ENCODE measurements at places on chromosomes 5 and 9.

GRCh38 chr5:42965934-42966333 lies 74.2 kb downstream of the ANXA2R start:
- no peak for DNase-seq

DNA sequence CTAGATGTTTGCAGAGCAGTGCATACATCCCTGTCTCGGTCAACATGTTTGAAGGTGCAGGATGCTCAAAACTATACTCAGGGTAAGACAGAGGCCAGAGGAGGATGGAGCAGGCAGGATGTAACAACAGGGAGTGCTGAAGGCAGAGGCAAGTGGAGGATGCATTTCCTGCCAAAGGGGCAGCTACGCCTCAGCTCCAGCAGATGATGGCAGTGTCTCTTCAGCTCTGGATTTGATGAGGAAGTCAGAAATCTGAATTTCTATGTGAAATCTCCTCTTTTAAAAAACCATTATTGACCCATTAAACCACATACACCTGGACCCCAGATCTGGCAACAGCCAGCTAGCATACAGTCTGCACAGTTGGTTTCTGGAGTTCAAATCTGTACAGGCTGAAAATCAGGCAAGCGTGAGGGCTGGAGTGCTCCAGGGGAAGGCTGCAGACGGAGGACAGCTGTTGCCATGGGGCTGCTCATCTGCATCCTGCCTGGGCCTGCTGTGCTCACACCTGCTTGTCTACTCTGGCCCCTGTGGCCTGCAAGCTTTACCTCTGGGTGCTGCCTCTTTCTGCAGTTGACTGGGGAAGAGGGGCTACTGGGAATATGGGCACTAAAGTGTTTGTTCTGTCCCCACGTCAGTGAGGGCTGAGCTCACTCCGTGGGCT lies 152.9 kb upstream of the SLC28A3 start:
- DNase-seq, result no peak

GRCh38 chr9:107018861-107019545 lies 156.0 kb downstream of the ZNF462 start:
- DNase-seq, result peak; percentile 35

DNA sequence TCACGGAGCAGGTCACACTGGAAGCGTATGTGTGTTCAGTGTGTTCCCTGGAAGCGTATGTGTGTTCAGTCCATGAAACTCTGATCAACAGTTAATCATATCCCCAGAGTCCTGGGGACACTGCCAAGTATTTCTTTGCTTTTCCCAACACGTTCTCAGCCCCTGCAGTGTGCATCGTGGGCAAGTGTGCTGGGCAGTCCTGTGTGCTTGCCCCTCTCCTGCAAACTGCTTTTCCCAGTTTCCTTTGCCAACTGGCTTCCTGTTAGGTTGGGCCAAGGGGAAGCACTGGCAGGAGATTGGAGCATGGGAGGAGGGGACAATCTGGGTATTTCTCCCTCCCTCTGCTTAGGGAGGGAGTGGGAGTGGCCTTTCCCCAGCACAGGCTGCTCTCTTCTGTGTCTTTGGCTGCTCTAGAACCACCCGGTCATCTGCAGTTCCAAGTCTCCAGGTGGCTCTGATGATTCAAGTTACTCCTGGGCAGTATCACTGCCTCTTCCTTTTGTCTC lies 36.8 kb upstream of the NEK6 start:
- DNase-seq, result peak; percentile 5

GRCh38 chr5:180157866-180158265 lies 51.1 kb downstream of the RASGEF1C start:
- DNase-seq, result no peak

DNA sequence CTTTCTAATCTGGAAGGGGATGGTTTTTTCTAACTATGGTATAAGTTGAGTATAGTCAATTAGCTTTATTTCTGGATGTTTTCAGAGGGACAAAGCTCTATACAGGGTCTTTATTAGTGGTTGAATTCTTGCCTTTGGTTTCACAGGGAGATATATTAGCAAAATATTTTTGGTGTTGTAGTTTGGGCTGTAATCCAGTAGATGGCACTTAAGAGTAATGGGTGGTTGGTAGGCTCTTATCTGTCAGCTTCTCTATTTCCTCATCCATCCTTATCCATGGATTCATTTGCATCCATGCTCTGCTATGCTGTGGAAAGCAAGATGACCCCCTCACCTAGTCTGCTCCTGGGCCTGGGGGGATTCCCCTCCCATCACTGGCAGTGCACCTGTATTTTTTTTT lies 363.6 kb upstream of the CYLC2 start:
- peak; percentile 25 for DNase-seq

GRCh38 chr5:149646564-149646963 lies 65.3 kb downstream of the ARHGEF37 start:
- DNase-seq, result peak; percentile 20

- no peak for DNase-seq
Observed at GRCh38 chr5:166991601-166992000, 1299.8 kb upstream of the WWC1 start.

- DNase-seq, result no peak
Observed at GRCh38 chr5:143946837-143947236, 134.9 kb downstream of the HMHB1 start.

- DNase-seq, result no peak
Observed at GRCh38 chr5:139700711-139701055, 52.5 kb downstream of the CXXC5 start.

DNA sequence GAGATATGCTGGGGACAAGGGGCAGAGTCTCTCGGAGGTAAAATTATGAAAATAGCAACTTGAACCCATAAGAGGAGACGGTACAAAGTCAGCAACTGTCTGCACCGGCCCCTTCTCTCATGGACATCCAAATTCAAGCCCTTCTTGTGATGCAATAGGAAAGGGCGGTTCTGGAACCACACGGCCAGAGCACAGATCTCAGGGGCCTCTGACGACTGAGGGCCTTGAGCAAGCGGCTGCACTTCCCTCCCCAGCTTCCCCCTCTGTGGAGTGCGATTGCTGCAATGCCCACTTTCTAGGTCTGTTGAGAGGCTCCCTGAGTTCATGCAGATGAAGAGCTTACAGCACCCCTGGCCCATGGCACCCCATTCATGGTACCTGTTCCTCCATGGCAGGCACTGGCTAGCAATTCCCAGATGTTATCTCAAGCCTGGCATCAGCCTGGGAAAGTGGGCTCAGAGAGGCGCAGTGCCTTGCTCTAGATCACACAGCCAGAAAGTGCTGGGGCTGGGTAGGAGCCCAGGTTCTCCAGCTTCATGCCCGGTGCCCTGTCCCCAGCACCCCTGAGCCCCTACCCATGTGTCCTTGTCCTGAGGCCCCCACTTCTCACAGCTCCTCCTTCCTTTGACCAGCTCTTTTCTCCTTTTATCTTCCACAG lies 17.7 kb upstream of the CPLX2 start:
- no peak for DNase-seq

DNA sequence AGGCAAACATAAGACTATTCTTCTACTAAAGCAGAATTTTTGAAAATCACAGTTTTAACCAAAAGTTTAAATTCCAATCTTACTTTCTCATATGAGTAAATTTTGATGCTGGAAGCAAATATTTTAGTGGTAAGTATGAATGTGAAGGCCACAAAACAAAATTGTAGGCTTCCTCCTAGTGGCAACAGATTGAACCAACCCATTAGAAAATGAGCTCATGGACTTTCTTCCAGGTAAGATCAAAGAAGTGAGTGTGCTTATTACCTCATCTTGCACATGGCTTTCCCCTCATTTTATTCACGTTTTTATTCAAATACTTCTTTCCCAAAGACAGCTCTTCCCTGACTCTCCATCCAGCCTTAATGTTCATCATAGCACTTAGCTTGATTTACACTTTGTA lies 16.5 kb upstream of the RLN2 start:
- no peak for DNase-seq

DNA sequence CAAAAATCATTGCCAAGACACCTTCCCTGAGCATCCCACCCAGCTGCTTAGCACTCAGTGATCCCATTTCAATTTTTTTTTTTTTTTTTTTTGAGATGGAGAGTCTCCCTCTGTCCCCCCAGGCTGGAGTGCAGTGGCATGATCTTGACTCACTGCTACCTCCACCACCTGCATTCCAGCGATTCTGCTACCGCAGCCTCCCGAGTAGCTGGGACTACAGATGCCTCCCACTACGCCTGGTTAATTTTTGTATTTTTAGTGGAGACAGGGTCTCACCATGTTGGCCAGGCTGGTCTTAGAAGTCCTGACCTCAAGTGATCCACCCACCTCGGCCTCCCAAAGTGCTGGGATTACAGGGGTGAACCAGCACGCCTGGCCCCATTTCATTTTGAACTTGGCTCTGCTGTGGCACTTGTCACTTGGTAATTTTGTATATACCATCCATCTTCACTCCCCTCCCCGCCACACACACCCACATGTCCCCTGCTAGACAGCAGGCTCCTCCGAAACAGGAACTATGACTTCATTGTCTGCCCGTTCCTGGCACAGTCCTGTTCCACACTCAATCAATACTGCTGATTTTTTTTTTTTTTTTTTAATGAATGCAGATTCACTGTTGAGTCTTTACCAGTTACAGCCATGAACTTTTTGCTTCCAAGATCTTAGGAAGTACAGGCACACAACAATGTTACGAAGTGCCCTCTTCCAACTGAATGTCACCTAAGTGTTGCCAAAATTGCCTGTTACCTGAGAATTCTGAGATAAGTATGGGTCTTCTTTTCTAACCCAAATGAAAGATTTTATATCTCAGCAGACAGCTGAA lies 17.3 kb upstream of the ZBTB34 start:
- no peak for DNase-seq

- peak; percentile 91 for DNase-seq
Observed at GRCh38 chr5:170597109-170597751, 93.4 kb downstream of the KCNIP1 start.

DNA sequence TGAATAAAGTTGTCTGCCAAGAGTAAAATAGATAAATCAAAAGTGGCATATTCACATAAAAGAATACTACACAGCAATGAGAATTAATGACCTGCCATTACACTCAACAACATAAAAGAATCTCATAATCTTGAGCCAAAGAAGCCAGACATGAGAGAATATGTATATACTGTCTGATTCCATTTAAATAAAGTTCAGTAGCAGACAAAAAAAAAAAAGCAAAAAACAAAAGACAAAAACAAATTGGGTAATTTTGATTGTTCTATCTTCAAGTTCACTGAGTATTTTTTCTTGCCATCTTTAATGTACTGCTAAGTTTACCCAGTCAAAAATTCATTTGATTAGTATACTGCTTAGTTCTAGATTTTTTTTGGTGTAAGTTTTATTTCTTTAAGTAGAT lies 87.9 kb upstream of the TRPC7 start:
- no peak for DNase-seq

DNA sequence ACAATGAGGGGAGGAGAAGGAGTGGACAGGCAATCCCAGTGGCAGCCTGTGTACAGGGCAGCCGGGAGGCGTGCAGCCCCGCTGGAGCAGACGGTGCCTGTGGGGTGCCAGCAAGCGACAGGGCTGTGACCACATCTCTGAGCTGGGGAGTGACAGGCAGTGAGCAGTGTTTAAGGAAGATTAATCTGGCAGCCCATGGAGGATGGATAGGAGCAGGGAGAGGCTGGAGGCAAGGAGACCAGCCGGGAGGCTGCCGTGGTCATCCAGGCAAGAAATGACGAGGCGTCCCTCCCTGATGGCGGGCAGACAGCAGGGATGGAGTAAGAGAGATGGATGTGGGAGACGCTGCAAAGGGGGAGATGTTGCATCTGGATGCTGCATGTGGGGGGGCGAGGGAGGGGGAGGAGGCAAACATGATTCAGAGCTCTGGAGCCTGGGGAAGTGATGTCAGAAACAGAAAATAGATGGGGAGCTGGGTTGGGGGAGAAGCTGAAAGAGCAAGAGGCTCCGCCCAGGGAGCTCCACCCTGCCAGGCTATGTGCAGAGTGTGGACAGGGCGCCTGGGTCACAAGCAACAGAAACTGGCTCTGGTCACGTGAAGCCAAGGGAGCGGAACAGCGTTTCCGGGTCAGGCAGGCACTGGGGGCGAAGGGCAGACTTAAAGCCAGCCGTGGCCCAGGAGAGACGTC lies 12.6 kb downstream of the UNC5A start:
- DNase-seq, result no peak

DNA sequence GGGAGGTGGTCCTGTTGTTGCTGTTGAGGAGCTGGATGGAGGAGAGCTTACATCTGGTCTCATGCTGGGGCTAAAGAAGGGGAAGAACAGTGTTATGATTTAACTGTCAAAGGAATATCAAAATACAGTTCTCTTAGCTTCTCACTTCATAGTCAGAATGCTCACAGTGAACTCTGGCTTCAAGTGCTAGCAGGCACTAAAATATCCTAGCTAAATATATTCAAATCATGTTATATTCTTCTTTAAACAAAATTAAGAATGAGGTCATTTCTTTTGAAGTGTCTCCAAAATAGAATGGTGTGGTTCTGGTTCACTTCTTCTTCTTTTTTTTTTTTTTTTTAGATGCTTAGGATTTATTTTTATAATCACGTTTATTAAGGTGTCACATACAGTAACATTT lies 89.4 kb downstream of the NR3C1 start:
- no peak for DNase-seq

DNA sequence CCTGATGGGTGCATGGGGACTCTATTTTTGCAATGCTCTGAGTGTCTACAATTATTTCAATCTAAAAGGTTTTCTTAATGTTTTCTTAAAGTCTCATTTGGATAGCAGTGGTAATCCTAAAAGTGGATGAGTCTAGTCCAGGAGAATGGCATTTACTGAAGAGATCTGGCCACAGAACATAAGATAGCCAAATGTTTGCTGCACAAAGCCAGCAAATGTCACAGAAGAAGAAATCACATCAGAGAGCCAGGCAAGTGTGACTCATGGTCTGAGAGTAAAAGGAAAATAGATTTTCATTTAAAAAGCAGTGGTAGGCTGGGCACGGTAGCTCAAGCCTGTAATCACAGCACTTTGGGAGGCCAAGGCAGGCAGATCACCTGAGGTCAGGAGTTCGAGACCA lies 352.7 kb upstream of the GRAMD2B start:
- peak; percentile 19 for DNase-seq

GRCh38 chr5:154199263-154199662 lies 8.7 kb downstream of the GALNT10 start:
- no peak for DNase-seq

DNA sequence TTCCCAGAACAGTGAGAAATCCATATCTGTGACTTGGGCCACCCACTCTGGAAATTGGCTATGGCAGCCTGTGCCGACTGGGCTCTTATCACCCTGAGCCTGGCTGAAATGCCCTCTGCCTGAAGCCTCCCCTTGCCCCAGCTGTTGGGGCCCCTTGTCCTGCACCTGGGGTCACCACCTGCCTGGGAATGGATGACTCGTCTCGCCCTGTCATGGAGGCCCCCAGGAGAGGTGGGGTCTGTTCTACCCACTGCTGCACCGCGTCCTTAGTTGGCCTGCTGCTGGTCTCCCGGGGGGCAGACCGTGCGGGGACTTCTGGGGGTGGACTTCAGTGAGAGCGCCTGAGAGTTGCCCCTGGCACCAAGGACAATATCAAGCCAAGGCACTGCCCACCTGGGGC lies 46.6 kb upstream of the COL5A1 start:
- DNase-seq, result no peak

GRCh38 chr9:19198406-19198805 lies 32.1 kb upstream of the DENND4C start:
- no peak for DNase-seq

- peak; percentile 55 for DNase-seq
Observed at GRCh38 chr9:35306283-35306682, 144.5 kb downstream of the UNC13B start.
